ENCODE measurements at places on chromosomes 7 and 10.
A peak's percentile ranks its signal among the peaks of the same experiment; 100 is the strongest.

DNA sequence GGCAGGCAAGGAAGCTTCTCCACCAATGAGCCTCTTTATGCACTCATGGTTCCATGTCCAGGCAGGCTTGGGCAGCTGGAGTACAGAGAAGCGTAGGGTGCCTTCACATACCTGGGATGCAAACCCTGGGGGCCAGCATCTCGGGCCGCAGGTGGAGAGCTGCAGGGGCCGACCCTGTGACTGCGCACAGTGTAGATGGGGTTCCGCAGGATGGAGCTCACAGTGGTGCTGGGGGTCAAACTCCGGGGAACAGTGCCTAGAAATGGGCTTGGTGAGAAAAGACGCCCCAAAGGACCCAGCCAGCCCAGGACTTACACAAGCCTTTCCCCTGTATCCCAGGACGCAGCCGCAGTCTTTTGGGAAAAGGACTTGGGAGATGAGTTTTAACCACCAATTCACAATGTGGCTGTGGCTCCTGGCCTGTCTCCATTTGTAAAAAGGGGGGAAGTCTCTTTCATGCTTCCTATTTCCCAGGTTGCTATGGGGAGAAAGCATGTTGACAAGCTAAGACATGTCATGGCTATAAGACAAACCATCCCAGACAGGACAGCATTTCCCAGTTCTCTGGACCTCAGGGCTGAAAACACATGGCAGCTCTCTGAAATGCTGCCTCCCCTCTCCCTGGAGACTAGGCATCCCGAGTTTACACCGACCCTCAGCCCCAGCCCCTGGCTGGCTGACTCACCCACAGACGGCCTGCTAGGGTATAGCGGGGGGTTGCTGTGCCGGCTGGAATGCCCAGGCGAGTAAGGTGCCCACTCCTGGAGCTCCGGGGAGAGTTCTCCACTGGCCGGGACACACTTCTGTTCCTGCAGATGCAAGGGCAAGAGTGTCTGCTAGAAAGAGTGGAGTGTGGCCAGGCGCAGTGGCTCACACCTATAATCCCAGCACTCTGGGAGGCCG is 107.1 kb downstream of the DLG5 start:
- DNase-seq = no peak

DNA sequence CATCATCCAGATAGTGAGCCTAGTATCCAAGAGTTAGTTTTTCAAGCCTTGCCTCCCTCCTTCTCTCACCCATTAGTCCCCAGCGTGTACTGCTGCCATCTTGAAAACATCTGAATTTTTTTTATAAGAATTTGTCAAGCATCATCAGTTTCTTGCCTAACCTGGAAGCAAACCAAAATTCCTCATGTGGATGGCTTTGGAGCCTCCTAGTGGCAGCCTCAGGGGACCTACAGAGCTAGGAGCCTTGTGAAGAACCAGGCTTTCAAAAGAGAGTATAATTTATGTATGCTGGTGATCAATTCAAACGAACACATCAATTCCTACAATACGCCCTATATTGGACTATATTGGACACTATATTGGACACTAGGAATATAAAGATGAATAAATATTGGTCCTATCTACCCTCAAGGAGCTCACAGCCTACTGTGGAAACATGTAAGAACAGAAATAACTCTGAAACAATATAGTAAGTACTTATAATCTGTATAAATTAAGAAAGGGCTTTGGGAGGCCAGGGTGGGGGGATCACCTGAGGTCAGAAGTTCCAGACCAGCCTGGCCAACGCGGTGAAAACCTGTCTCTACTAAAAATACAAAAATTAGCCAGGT is 63.4 kb downstream of the HPSE2 start:
- no peak for DNase-seq

DNA sequence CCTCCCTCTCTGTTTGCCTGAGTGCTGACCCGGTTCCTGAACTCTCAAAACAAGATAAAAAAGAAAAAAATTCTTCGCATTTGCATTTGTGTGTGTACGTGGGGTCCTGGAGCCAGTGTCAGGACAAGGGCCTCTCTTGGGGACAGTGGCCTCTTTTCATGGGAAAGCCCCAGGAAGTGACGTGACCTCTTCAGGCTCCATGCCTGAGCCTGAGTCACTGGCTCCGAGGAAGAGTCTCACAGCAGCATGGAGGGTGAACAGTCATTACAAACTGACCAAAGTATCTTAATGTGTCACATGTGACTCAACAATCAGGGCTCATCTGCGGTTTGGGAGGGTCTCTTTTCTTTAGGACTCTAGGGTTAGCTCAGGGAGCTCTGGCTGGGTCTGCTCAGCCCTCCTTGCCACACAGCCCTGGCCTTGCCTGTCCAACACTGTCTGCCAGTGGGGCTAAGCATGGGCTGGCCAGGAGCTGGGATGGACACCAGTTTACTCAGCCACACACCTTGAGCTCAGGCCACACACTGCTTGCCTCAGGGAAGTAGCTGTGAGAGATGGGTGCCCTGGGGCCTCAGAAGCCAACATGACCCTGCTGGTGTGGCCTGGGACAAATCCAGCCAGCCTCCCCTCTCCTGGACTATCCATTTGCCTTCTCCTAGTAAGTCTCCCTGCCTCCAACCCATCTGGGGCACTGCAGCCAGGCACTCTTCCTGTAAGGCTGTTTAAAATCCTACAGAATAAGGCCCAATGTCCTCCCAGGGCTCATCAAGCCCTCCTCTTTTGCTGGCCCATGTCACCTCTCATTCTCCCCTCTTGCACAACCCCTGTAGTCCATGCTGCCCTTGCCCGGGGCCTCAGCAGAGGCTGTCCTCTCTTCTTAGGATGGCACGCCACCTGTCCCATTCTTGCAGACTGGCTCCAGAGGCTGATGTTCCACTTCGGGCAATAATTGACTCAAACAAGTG is 10.5 kb downstream of the TMEM273 start:
- DNase-seq = no peak

GRCh38 chr10:126521399-126521798 is 133.1 kb upstream of the ADAM12 start:
- DNase-seq = no peak

- DNase-seq = no peak
Measured at GRCh38 chr10:13939391-13939790, 352.6 kb downstream of the PRPF18 start.

DNA sequence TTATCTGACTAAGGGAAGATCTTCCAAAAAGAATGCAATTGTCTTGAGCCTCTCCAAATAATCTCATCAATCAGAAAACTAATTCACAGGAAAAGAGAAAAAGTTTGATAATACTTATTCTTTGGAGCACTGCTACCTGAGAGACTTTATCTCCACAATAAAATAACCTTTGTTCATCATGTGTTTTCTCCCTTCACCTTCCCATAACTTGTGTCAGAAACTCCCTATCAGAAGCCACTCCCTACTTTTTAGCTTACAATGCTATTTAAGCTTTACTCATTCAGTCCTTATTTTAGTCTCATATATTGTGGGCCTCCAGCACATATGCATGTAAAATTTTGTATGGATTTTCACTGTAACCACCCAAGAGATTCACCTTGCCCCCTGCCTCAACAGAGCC is 998 bp downstream of the CYP3A43 start:
- no peak for DNase-seq

GRCh38 chr7:143902332-143902899 is 440 bp upstream of the TCAF1 start:
- no peak for DNase-seq

DNA sequence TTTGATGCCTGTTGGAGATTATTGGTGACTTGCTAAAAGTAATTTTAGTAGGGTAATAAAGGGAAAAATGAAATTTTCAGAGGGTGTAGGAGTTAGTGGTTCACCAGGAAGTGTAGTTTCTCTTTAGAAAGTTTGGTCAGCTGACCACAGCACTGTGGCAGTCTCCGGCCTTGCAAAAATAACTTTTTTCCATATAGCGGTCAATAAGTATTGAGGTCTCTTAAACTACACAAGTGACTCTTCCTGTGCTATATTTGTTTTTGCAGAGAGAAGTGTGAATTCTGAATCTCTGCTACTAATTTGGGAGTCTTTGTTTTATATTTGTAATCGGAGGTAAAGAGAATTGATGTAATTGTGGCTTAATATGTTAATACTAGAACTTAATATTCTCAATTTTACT is 24.3 kb downstream of the PTPN12 start:
- no peak for DNase-seq

GRCh38 chr7:102040569-102040968 is 223.1 kb downstream of the CUX1 start:
- no peak for DNase-seq

- DNase-seq = no peak
Measured at GRCh38 chr7:155953781-155954549, 141.7 kb upstream of the SHH start.

DNA sequence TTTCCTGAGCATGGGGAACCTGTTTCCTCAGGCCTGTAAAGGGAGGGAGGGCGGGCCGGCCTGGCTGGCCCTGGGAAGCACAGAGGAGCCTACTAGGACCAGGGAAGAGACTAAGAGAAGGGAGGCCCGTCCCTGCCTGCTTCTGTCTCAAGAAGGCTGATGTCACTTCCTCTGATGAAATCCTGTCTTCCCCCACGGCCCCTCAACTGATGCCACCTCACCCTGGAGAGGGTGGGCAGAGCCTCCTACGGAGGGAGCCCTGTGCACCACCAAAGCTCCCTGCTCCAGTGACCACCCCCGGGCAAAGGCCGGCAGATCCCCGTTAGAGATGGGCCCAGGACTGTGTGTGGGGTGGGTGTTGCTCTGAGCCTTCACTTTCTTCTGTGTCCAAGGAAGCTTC is 1.0 kb upstream of the PILRA start:
- DNase-seq = no peak

DNA sequence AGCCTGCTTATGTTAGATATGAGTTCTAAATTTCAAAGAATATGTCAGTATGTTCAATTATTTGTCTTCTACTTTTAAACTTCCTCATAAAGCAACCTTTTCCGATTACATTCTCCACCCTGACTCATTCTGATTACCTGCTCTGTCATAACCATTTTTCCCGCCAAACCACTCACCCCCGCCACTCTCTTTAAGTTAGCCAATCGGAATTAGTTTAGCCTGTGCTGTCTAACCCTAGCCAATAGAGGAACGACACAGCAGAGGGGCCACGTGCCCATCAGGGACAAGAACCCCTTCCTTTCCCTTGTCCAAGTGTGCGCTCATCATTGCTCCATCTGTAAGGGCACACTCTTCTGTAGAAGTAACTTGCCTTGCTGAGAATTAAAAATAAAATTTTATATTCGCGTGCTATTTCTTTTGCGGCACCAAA is 91.4 kb downstream of the CCDC71L start:
- no peak for DNase-seq

- DNase-seq = no peak
Measured at GRCh38 chr10:120514035-120514620, 57.1 kb downstream of the PLPP4 start.

GRCh38 chr7:28298870-28299518 is 113.3 kb upstream of the CREB5 start:
- peak; percentile 58 for DNase-seq

GRCh38 chr7:95501261-95501832 is 15.6 kb downstream of the ASB4 start:
- DNase-seq = no peak

- DNase-seq = peak; percentile 3
Measured at GRCh38 chr10:100020142-100020885, 10.6 kb upstream of the DNMBP start.

GRCh38 chr7:147432576-147432975 is 1158.0 kb upstream of the C7orf33 start:
- DNase-seq = no peak

DNA sequence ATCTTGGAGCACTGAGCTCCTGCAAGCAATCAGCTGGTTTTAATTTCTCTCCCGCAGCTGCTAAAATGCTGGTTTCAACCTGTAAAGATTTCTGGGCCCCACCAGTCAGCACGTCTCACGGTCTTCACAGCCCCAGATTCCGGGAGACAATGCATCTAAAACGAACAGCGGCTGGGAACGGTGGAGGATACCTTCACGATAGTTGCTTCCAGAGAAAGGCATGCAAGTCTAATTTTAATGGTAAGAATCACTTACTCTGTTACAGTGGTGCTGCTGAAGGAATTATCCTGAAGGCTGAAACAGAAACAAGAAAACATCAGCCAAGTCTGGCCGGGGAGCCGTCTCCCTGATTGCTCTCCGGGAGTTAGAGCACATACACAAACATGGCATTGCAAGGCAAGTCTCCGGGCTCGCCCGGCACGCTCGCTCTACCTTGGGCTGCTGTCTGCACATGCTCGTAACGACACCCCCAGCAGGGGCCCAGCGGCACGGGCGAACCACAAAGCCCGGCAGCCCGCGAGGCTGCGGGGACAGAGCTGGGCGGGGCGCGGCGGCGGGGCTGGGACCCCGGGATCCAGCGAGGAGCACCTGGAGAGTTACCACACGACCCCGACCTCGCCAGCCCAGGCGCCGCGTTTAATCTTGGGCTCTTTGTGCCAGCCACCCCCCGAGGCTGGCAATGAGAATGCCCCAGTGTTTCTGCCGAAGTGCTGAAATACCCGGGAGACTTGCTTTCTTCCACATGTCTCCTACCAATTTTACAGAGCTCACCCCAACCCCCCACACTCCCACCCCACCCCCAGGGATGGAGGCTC is at the start of gene FAM13C:
Gene FAM13C (minus strand): TSS at position 406 of the 815 bp plus-strand sequence. CDS start 89 bp downstream, at position 317.
- no peak for DNase-seq

- no peak for DNase-seq
Measured at GRCh38 chr10:114811862-114812261, 9.7 kb upstream of the FHIP2A start.

DNA sequence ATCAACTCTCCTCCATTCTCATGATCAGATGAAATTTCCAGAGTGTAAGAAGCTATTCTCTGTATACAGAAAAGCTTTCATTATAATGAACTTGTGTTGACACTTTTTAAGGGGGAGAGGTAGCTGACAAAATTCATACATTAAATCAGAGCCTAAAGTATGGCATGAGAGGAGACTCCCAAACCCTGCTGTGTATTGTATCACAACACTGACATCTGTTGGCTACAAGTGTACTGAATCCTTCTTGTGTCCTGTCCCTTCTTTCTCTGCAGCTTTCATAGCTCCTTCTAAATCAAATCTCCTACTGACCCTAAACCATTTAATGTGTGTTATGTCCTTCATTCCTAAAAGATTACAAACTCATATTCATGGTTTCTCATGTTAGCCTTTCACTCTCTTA is 70.9 kb downstream of the GCC1 start:
- DNase-seq = peak; percentile 36

DNA sequence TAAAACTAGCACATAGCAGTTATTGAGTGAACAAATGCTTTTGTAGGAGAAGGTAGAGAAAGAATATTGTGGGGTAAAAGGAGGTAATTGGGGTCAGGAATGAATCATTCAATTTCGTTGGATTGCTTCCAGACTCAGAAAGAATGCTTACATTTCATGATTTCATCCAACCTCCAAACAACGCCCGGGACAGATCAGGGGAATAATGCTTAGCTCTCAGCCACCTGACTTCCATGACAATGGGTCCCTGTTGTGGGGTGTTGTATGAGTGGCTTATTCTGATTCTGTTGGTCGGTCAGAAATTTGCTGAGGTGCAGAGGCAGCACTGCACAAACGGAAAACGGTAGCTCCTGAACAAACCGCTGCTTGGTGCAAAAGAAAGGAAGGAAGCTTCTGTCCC is 24.0 kb upstream of the INPP5F start:
- no peak for DNase-seq

Data from NCI-H1417 treated with DMSO at 0.1 percent for 48 hours (cell line).